ENCODE measurements at places on chromosomes 12 and 14.

GRCh38 chr12:76189851-76190250 lies 105.4 kb upstream of the NAP1L1 start:
- DNase-seq: no peak

DNA sequence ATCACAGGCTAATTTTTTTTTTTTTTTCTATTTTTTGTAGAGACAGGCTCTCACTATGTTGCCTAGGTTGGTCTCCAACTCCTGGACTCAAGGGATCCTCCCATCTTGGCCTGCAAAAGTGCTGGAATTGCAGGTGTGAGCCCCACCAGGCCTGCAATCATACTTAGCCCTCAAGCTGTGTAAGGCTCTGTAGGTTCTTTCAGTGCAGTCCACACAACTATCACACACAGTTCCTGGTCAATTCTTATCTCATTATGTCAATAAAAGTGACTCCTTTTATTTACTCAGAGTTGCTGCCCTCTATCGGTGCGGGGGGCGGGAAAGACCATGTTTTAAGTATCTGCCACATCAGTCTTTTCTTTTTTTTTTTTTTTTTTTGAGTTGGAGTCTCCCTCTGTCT lies 29.0 kb downstream of the SLC2A3 start:
- DNase-seq: peak; percentile 18

GRCh38 chr12:121570467-121571283 lies 10.1 kb downstream of the KDM2B start:
- no peak for DNase-seq

DNA sequence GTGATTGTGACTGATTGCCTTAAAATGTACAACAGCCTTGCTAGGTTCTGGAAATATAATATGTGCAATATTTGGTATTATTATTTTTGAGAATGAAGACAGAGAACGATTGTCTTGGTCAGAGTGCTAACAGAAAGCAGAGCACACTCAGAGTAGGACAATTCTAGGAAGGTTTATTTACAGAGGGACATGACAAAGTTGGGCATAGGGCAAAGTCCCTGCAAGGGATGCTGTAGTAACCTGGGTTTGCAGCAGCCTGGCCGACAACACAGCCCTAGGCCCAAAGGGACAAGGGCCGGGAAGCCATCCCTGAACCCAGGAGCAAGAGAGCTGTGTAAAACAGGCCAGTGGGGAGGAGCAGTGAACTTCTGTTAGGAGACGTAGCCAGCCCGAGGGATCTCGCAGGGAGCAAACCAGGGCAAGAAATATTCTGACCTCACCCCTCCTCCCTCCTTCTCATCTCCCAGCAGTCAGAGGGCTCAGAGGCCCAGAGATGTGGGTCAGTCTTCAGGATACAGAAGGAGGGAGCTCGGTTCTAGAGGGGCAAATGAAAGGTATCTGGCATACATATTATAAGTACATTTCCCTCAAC lies 51.0 kb upstream of the FERMT2 start:
- DNase-seq: no peak

GRCh38 chr14:95645389-95645996 lies 40.7 kb upstream of the TCL1B start:
- DNase-seq: no peak

GRCh38 chr12:51382173-51382572 lies 9.0 kb downstream of the GALNT6 start:
- no peak for DNase-seq

DNA sequence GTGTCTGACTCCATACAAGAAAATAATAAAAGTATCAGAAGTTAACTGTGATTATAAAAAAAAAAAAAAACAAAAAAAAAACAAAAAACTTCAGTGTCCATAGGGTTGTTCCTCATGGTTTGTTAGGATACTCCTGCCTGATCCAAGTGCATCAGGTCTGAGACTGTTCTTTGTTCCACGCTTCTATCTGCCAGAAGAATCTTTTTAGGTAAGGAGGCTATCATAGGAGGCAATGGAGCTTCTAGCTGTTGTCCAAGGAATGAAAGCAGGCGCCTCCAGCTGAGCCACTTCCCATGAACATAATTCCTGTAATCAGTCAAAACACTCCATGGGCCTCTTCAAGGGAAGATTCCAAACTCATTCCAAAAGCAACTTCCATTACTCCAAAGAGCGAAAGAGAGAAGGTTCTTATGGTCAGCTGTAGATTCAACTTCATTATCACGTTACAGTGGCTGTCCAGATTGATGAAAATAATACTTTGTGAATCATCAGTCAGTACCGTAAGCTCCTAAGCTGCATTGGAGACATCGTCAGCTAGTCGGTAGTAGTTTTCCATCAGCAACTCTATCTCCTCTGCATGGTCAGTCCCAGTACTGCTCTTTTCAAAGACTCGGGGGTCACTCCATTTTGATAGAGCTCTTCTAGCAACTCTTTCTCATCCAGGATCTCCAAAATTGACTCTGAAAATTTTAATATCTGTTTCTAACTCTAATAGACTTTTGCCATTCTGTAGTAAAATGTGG lies 9.7 kb downstream of the TBC1D15 start:
- no peak for DNase-seq

- DNase-seq: no peak
These were observed 112.6 kb downstream of the KCNC2 start for GRCh38 chr12:75097003-75097402.

DNA sequence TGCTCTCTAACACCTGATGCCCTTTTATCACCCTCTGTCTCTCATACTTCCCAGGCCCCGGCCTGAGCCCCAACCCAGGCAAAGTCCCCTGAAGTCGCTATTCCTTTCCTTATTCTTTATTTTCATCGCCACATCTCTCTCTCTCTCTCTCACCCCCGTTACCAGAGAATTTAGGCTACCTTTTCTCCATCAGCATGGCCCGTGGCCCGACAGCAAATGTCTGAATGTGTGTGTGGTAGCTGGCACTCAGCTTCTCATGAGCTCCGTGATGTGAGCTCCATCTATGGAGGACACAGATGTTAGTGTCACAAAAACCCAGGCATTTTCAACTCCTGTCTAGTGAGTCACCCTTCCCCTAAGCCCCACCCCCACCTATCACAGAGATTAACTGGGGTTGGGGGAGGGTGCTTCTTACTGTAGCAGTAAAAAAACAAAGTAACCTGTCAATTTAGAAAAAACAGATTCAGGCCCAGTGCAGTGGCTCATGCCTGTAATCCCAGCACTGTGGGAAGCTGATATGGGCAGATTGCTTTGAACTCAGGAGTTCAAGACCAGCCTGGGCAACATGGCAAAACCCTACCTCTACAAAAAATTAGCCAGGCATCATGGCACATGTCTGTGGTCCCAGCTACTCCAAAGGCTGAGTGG lies 53.8 kb downstream of the VCPKMT start:
- no peak for DNase-seq

GRCh38 chr12:69875416-69875935 lies 50.4 kb downstream of the MYRFL start:
- DNase-seq: no peak

GRCh38 chr12:57475271-57476161 lies 4.2 kb downstream of the ARHGAP9 start:
- DNase-seq: no peak

- no peak for DNase-seq
These were observed 6.9 kb upstream of the HSPB8 start for GRCh38 chr12:119171691-119172425.

GRCh38 chr12:96526110-96526509 lies 36.7 kb downstream of the CFAP54 start:
- DNase-seq: no peak

GRCh38 chr12:47813511-47814196 lies 6.0 kb downstream of the HDAC7 start:
- no peak for DNase-seq

GRCh38 chr14:54683882-54684794 lies 117.2 kb downstream of the SAMD4A start:
- DNase-seq: no peak

DNA sequence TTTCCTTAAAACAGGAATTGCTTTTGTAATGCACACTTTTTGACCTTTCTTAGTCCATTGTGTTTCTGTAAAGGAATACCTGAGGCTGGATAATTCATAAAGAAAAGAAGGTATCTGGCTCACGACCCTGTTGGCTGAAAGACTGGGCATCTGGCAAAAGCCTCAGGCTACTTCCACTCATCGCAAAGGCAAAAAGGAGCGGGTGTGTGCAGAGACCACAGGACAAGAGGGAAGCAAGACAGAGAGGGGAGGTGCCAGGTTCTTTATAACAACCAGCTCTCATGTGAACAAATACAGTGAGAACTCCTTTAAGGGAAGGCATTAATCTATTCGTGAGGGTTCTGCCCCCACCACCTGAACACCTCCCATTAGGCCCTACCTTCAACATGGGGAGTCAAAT lies 182.1 kb downstream of the C12orf50 start:
- no peak for DNase-seq

DNA sequence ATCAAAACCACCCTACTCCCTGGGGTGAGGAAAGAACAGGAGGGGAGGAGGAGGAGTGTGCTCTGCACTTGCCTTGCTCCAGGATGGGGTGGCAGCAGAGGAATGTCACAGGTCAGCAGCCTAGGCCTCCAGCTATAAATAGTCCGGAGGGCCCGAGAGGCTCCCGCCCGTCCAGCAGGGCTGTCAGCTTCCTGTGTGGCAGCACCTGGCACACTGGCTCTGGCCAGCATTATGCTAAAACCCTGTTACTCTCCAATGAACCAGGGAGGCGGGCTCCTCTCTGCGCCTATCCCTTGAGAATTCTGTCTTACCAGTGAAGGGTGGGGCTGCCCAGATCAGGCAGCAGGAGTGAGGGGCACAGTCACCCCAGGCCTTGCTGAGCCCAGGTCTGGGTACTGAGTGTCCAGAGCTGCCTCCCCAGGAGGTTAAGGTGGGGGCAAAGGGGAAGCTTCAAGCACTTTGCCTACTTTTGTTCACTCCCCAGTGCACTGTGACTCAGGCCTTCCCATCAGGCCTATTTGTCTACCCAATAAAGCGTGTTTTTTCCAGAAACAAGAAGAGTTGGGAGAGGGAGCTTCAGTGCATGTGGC lies 1.2 kb upstream of the COX14 start:
- DNase-seq: no peak

DNA sequence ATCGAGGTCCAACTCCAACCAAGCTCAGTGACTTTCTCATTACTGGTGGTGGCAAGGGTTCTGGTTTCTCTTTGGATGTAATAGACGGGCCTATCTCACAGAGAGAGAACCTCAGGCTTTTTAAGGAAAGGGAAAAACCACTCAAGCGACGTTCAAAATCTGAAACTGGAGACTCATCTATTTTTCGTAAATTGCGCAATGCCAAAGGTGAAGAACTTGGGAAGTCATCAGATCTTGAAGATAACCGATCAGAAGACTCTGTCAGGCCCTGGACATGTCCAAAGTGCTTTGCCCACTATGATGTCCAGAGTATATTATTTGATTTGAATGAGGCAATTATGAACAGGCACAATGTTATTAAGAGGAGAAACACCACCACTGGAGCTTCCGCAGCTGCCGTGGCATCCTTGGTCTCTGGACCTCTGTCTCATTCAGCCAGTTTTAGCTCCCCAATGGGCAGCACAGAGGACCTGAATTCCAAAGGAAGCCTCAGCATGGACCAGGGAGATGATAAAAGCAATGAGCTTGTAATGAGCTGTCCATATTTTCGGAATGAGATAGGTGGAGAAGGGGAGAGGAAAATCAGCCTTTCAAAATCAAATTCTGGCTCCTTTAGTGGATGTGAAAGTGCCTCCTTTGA lies 343.5 kb upstream of the RGS6 start:
- DNase-seq: no peak

DNA sequence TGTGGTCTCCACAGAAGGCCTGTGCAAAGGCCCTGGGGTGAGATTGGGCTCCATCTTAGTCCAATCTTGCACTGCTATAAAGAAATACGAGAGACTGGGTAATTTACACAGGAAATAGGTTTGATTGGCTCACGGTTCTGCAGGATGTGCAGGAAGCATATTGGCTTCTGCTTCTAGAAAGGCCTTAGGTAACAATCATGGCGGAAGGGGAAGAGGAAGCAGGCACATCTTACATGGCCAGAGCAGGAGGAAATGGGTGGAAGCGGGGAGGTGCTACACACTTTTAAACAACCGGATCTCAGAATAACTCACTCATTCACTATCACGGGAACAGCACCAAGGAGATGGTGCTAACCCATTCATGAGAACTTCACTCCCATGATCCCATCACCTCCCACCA lies 55.4 kb downstream of the FAR2 start:
- DNase-seq: no peak

DNA sequence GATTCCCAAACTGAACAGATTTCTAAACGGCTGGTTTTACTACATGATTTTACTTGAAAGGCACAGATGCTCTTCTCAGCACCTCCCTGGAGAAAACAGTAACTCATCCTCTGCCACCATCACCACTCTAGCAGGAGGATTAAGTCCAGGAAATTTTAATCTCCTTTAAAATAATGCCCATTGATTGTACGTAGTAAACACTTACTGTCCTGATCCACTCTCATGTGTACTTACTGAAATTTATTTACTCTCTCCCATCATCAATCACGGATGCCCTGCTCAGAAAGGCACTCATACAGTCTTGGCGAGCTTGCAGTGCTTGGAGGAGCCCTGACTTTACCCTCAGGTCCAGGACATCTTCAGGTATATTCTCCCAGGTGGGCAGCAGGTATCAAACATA lies 239.8 kb upstream of the EGLN3 start:
- DNase-seq: no peak

GRCh38 chr14:77485256-77485655 lies 13.4 kb downstream of the ISM2 start:
- no peak for DNase-seq

DNA sequence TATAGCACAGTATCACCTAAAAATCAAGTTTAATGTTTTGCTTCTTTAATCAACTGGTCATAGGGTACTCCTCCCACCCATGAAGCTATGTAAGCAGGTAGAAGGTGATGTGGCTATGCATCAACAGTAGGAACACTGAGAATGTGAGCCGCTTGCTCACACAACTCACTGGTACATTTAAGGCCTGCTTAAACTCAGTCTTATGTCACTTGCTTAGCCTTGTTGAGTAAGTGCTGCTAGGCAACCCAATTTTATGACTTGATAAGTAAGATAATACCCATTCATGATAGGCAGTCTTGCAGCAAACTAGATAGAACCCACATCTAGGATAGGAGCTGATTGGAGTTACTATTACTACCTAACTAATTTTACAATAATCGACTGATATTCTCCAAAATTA lies 70.0 kb upstream of the BMP4 start:
- DNase-seq: no peak

DNA sequence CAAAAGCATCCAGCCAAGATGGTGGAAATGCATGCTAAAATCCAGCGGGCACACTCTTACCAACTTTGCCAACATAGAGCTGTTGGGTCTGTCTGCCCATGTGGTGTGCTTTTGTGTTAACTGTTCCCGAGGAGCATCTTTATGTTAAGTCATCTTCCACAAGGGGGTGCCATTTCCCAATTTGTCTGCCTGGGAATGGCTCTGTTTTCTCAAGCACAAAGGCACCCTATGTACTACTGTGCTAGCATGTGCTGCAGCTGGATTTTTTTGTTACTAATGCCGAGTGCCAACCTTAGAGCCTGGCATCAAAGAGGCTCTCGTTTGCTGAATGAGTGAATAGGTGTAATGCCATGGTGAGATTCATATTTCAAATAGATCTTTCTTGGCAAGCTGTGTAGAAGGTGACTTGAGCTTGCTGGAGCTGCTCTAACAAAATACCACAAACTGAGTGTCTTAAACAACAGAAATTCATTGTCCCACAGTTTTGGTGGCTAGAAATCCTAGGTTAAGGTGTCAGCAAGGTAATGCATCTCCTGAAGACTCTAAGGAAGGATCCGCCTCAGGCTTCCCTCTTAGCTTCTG lies 74.3 kb downstream of the TRHDE start:
- DNase-seq: peak; percentile 34

Measured in NCI-H2029 (cell line).